ENCODE measurements at places on chromosomes 7 and 10.

DNA sequence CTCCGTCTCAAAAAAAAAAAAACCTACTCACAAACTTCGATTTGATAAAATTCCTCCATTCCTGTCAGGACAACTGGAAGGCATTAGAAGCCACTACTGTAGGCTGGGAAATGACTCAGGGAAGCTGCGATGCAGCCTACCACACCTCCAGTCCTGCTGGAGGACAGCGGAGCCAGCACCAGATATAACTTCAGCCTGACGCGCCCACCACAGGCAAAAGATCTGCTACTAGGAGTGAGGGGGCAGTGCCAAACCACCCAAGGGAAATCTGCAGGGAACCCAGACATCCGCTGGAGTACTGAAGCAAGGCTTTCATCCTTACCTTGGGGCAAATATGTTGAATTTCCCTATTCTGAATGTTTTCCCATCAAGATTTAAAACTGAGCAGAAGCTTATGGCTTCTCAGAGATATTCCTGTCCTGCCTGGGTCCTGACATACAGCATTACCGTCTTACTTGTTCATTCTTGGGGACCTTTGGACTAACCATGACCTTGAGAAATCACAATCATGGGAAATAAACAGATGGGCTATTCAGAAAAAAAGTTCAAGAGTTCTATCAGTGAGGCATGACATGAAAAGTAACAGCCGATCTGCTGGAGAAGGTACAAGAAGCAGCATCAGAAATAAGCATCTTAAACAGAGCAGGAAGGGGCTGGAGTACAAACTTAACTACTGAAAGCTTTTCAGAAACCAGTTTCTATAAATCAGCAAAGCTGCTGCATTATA lies 20.4 kb downstream of the BCCIP start:
- DNase-seq: no peak

DNA sequence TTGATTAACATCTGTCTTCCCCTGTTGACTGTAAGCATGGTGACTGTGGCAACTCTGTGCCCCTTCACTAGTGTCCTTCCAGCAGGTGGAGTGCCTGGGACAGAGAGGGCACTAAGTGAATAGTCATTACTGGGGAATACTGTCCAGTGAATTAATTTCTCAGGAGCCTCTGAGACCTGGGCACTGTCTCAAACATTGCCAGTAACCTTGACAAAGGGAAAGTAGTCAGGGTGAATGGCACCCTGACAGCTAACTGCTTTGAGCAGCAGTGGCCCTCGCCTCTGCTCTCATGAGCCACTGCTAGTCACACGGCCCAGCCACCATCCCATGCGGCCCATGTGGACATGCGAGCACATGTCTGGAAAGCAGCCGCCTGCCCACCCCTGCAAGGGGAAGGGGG lies 13.1 kb upstream of the GRB10 start:
- DNase-seq: no peak

- no peak for DNase-seq
Observed at GRCh38 chr7:13217768-13218167, 530.3 kb downstream of the ARL4A start.

GRCh38 chr7:23210506-23210905 lies 28.7 kb downstream of the NUP42 start:
- no peak for DNase-seq

DNA sequence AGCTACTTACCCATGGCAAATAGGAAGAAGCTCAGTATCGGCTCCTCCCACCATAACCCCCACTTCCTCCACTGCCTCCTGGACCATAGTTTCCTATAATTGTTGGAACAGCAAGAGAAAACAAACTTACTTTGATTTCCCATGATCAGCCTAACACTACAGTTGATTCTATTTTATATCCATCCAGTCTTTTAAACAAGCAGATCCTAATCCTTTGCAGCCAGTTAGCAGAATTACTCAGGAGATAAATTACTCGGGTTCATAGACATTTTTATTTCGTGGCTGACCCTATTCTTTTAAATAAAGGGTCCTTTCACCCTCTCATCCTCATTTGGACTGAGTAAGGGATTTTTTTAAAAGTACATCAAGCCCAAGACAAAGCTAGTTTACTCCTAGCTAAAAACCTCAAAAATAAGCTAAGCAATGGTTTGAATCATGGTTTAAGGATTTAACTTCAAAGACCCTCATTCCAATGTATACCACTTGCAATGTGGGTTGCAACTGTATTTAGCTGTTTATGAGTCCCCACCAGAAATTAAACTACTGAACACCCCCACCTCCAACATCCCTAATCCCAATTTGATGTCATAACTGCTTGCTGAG lies 8.0 kb downstream of the HNRNPA2B1 start:
- DNase-seq: no peak

DNA sequence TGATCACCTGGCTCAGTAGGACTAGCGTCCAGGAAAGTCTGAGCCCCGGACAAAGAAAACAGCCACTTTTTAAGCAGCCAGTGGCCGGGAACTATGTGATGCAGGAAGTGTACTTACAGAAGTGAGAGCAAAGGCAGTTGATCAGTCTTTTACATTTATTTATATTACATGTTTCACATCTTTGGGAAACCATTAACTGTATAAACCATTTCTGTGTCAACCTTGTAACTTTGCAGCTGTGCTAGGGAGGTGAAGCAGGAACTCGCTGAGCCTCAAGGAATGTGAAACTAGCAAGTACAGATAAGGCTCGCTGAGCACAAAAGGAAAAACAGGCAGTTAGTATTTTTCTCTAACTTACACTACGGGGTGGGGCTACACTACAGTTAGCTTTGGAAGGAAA lies 39.9 kb upstream of the HECW1 start:
- DNase-seq: no peak

GRCh38 chr10:31083765-31084184 lies 52.1 kb upstream of the ZNF438 start:
- DNase-seq: peak; percentile 76

DNA sequence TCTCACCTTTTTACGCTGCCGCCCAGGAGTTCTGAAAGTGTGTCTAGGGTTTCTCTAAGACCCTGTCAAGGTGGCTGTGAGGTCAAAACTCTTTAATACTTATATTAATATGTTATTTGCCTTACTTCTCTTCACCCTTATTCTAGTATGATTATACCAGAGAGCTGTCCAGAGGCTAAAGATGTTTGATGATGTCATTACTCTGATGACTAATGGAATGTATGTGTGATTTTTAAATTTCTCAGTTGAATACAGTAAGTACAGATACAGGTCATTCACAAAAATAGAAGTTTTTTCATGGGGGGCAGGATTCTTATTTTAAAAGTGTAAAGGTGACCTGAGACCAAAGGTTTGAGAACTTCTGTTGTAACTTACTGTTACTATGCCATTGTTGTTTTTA lies 150.6 kb upstream of the FOXP2 start:
- DNase-seq: no peak

GRCh38 chr10:609868-610545 lies 79.5 kb downstream of the DIP2C start:
- no peak for DNase-seq

DNA sequence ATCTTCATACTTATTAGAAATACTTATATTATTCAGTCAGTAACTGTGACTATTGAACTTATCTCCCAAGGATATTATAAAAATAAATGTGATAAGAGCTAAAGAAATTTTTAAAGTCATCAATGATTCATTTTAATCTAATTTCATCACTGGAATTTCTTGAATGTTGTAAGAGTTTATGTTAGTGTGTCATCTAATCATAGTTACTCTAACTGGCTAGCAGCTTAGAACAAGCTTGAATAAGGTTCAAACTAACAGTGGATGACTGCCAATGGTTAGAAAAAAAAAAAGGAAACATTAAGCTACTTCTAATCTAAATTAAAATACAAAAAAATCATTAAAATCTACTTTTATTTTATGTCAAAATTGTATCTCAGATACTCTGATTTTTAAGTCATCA lies 1066.3 kb downstream of the CNTNAP2 start:
- DNase-seq: no peak

DNA sequence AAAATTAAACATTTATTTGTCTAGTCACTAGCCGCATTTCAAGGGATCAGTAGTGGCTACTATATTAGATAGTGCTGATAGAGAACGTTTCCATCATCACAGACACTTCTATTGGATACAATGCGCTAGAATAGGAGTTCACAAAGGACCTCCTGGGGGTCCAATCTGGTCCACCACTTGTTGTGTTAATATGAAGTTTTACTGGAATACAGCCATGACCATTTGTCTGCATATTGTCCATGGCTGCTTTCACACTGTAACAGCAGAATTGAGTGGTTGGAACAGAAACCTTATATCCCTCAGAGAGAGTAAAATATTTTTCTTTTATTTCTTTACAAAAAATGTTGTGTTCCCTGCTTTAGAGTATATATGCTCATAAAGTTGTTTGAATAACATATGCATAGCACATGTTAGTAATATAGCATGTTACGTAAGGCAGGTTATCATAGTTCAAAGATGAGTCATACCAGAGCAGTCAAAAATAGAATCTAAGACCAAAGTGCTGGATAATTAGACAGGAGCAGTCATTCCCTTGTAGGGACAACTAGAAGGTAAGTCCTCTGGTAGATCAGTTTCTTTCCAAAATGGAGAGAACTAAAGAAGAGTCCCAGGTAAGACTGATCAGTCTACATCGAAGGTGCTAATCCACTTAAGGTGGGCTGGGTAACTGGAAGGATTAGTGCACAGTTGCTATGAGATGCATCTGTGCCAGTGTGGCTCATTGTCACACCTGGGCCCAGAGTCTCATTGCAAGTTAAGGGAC lies 14.9 kb downstream of the BZW2 start:
- DNase-seq: no peak

DNA sequence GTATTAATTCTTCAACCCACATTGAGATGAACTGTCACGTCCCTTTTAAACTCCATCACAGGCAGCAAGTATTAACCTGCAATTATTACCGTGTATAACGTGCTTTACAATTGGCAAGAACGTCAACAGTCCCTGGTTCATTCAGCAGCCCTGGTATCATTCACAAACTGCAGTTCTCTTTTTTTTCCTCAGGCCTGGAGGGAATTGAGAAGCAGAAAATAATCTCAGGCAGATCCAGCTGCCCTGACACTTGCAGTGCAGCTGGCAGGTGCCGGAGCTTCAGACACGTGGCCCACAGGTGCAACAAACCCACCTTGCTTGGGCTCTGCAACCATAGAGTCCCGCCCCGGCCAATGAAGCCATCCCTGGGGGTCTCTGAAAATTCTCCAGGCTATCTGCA lies 137.3 kb downstream of the PLXNA4 start:
- DNase-seq: no peak

DNA sequence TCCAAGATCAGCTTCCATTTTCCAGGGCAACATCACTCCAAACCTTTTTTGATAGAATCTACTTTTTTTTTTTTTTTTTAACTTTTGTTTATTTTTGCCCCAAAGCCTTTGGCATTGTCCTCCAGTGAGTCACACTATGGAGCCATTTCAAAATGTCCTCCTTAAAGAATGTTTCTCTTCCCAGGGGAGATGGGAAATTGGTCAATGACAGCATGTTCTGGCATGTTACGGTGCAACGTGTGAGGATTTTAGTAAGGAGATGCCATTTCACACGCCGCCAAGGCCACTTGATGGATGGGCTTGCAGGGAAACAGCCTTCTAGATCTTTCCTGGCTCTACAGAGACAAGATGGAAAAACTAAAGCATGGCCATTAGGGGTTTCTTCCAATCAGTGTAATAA lies 30.7 kb upstream of the TRIL start:
- no peak for DNase-seq

GRCh38 chr7:3438352-3438751 lies 137.3 kb downstream of the SDK1 start:
- DNase-seq: no peak

DNA sequence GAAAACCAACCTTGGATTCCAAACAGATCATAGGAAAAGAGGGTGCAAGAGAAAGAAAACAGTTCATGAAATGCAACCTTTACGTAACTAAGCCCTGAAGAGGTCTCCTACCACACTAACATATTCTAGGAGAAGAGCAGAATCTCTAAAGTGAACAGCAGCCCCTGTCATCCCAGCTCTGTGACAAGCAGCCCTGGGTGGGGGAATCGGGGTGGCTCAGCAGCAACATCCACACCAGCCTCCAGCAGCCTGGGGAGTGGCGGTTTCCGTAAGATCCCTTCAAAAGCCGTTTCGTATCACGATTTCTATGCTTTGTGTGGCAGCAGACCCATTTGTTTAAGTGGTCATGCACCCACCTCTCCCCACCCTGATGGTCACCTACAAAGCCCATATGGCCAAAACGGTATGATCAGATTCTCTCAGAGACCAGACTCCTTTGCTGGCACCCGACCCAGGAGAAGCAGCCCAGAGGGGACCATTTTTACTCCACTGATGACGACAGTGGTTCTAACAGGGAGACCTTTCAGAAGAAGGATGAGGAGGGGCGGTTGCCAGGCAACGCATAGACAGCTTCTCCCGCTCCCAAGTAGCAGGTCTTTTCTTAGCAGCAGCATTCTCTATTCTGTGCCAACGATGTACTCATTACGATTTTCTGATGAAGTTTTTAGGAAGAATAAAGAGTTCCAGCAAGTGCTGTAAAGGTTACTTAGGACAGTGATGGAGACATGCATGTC lies 300.6 kb downstream of the DNAJB6 start:
- DNase-seq: no peak

GRCh38 chr7:23802720-23803397 lies 92.8 kb downstream of the STK31 start:
- no peak for DNase-seq

- DNase-seq: no peak
Observed at GRCh38 chr7:53596230-53596629, 560.8 kb downstream of the POM121L12 start.

- no peak for DNase-seq
Observed at GRCh38 chr7:88212918-88213317, 6.9 kb downstream of the SRI start.

All from activated CD4-positive, alpha-beta T cell treated with anti-CD3 and anti-CD28 coated beads, Interleukin-2, amount 50 U/mL, for 24 hours (primary cell).